ENCODE measurements at places on chromosomes 7 and 10.

- no peak for DNase-seq
Observed at GRCh38 chr10:118107541-118107940, 60.8 kb upstream of the RAB11FIP2 start.

DNA sequence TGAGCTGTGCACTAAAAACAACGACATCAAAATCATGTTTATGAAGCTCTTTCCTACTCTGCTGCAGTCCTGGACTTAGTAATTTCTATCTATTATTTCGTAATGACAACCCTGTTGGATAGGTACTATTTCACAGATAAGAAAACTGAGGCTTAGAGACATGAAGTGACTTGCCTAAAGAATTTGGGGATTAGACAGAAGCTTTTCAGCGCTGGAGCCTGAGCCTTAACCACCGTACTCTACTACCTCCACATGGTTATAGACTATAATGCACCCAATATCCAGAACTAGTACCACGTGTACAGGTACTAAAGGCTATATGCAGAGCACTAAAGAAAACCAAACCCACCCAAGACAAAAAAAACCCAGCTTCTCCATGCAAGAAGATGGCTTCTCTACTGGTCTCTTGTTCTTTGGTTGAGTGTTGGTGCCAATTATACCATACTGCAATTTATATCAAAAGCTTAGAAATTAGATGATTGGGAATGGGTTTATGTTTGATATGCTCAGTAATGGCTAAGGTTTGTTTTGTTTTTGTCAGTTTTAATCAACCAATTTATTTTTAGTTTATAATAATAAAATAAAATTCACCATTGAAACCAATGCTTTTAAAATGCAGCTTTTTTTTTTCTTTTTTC, 6.5 kb upstream of the SNX10 start:
- DNase-seq, result peak; percentile 52

GRCh38 chr10:50610368-50610767, 13.4 kb downstream of the SGMS1 start:
- DNase-seq, result no peak

DNA sequence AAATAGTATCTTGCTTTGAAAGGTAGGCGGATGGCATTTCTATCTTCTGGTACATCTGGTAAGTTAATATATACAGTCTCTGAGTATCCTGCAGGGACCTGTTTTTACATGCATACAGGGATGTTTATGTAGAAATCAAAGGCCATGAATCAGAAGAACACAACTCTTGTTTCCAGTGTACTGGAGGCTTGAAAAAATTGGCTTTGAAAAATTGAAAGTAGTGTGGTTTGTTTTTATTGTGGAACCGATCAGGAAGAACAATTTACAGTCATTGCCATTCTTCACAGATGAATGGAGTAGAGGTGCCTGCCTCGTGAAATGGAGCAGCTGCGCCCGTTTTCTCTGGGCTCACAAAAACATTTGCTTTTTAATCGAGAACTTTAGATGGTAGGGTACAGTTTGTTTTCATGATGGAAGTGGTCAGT, 54.0 kb upstream of the RPA3 start:
- peak; percentile 64 for DNase-seq

DNA sequence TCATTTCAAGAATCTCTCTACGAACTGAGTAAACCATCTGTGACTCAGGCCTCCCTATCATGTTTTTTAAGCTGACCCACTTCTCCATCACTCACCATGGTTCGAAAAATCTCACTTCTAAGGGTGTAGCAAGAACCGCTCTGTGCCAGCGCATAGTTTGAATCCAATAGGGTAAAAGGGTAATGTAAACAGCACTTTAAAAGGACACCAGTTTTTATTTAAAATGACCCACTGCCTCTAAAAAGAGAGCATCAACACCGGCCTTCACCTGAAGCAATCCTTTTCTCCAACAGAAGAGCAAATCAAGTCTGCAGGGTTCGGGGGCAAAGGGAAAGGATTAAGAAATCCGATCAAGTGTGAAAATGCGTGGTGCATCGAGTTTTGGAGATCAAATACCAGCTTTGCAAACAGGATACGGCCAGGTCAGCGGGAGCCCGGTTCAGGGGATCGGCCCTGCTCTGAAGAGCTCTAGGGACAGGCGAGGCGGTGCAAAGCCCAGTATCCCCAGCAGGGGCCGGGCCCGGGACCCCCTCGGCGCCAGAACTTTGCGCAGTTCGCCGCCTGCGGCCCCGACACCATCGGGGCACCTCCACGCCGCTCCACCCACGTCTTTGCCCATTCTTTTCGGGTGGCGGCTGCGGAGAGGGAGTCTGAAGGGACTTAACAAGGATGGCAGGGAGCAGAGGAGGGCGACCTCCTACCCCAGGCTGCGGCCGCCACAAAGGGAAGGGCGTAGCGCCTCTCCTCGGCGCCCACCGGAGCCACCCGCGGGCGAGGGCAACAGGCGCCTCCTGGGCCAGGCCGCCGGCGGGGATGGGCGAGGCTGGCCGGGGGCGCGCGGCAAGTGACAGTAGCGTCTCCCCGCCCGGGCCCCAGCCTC, 842 bp downstream of the NMT2 start:
- peak; percentile 37 for DNase-seq

- DNase-seq, result no peak
Observed at GRCh38 chr7:150471886-150472285, 21.5 kb downstream of the GIMAP8 start.

GRCh38 chr7:68176974-68177373, 1180.3 kb downstream of the TYW1 start:
- peak; percentile 81 for DNase-seq

- DNase-seq, result no peak
Observed at GRCh38 chr7:35418716-35419390, 165.0 kb upstream of the TBX20 start.

DNA sequence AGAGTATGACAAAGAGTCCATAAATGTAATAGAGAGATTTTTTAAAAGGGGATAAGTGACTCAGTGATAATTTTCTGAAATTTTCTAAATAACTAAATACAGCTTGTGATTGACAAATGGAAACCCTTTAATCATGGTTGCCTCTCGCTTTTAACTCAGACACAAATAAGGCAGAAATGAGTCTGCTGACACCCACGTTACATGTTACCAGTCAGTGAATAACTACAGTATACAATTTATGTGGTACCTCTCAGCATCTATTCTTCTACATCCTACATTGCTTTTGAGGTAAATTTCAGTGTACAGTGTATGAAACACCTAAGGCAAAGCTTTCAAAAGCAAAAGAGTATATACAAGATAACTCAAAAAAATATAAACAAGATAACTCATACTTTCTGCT, 4.2 kb downstream of the NSUN6 start:
- no peak for DNase-seq

DNA sequence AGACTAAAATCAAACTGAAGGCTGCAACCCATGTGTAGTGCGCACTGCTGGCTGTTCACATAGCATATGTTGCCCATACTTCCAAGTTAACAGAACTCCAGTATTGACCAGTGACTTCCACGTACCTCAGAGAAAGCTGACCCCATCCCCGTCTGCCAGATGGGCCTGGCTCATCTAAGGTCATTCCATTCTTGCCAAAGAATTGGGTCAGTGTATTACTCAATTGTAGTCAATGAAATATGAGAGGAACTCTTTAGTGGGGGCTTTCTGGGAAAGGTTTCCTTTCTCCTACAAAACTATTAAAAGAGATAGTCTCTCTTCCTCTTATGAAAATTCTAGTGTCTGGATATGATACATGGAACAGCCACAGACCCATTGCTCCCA, 238.6 kb downstream of the COBL start:
- DNase-seq, result no peak

GRCh38 chr10:103853428-103854264, 1.7 kb downstream of the SH3PXD2A start:
- no peak for DNase-seq

GRCh38 chr10:93680412-93681047, 21.9 kb downstream of the FRA10AC1 start:
- DNase-seq, result peak; percentile 70

- DNase-seq, result no peak
Observed at GRCh38 chr10:6979371-6979770, 399.3 kb upstream of the PRKCQ start.

GRCh38 chr10:32746869-32747268, 211.2 kb downstream of the ITGB1 start:
- DNase-seq, result no peak

- DNase-seq, result peak; percentile 92
Observed at GRCh38 chr7:23055582-23056178, 41.8 kb upstream of the HYCC1 start.

DNA sequence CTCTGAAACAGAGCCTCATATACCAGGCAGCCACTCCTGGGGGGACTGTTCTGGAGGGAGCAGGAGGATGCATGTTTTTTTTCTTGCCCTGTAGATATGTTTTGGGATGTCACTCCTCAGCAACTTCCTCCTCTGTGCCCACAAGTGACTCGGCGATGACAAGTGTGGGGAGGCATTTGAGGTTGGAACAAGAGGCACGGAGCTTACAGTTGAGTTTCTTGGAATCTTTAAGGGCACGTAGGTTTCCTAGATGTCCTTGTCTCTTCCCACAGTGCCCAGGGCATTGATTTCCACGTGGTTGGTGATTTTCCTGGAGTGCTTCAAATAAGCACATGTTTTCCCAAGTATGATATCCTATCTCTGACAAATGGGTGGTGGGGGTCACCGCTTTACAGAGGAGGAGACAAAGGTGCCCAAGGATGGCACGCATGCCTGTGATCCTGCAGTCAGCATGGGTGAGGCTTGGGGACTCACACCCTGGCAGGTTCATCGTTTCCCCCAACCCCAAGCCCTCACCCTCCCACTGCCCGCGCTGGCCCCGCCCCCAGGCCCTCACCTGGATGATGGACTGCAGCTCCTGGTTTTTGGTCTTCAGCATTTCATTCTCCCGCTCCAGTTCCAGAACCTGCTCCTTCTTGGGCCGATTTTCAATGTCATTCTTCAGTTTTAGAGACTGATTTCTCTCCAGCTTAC, 95.2 kb upstream of the GNA12 start:
- DNase-seq, result no peak

DNA sequence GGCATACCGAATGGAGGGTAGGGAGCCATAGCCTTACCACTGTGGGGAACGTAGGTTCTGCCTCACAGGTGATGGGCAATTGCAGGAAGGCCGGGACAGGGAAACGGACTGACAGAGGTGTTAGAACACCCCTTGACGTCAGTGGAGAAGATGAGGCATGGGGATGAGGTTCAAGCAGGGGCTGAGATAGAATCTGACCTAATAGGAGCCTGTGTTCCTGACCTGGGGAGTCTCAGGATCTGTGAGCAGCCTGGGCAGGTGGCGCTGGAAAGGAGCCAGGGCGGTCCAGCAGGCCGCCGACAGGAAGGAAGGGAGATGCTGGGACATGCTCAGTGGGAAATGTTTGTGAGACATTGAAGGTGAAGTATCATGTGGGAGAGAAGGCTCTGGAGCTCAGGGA, 109.4 kb downstream of the WDFY4 start:
- no peak for DNase-seq

DNA sequence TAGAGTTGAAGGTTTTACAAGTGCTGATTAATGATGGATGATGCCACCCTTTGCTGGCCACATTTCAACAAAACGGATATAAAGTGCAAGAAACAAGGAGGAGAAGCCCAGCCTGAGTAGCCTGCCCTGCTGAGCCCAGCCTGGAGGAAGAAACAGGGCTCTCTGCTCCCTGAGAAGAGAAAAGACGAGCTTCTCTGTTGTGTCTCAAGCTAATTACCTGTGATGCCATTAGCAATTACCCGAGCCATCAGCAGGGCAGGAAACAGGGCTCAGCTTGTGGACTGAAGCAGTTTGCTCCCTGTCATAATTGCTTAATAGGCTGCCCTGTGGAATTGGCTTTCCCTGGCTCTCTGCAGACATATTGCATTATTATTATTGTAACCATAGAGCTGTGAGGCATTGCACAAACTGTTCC, 709.3 kb upstream of the AUTS2 start:
- no peak for DNase-seq

GRCh38 chr10:76903387-76903945, 734.1 kb downstream of the KCNMA1 start:
- no peak for DNase-seq

GRCh38 chr7:107072133-107072532, 27.6 kb downstream of the PRKAR2B start:
- no peak for DNase-seq

Measured in NAMALWA (cell line).